ENCODE measurements at places on chromosomes 11 and 22.

DNA sequence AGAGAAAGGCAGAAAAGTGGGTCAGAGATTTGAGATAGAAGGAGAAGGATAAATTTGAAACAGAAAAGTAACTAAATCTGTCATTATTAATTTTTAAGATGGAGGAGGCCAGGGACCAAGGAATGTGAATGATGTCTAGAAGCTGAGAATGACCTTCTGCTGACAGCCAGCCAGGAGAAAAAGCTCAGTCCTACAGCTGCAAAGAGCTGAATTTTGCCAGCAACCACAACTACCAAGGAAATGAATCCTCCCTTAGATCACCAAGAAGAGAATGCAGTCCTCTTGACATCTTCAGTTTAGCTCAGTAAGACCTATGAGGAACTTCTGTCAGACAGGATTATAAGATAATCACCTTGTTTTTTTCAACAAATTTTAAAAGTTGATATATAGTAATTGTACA lies 538.2 kb downstream of the LRRC4C start:
- peak; percentile 35 for DNase-seq

DNA sequence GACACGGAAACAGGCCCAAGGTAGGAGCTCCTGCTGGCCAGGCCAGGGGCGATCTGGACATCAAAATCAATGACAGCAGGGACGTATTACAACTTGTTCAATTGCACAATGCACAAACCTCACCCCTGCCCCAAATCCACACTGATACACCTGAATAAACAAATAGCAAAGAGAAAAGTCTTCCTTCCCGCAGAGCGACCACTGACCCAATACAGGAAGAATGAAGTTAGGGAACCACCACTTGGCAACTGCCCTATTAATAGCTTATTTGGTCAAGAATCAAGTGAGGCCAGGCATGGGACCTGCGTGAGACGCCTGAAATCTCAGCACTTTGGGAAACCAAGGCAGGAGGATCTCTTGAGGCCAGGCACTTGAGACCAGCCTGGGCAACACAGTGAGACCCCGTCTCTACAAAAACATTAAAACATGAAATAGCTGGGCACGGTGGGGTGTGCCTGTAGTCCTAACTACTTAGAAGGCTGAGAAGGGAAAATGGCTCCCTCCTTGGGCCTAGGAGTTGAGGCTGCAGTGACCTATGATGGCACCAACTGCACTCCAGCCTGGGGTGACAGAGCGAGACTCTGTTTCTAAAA lies 109.1 kb downstream of the MED15 start:
- no peak for DNase-seq

DNA sequence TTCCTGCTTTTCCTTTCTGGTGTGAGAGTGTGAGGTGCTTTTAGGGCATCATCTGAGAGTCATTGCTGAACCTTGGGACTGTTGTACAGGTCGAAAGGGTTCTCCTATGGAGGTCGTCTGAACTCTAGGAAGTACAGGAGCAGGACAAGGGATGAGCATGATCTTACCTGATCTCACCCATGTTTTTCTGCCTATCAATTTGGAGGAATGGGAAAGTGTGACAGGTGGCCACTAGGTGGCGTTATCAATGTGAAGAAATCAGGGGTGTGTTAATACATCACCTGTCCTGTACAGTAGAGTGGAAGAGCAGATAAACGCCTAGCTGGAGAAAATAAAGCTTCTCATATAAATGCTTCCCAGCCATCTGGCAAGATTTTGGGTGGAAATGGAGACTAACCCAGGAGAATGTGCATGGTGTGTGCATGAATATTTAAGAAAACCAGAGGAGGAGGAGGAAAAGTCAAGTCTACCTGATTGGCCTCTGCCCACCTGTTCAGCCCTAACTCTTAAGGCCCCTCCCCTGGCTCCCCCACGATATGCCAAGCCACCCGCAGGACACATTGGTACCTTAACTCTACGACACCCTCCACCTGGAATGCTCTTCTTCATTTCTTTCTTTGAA lies 72.0 kb upstream of the NARS2 start:
- peak; percentile 38 for DNase-seq

DNA sequence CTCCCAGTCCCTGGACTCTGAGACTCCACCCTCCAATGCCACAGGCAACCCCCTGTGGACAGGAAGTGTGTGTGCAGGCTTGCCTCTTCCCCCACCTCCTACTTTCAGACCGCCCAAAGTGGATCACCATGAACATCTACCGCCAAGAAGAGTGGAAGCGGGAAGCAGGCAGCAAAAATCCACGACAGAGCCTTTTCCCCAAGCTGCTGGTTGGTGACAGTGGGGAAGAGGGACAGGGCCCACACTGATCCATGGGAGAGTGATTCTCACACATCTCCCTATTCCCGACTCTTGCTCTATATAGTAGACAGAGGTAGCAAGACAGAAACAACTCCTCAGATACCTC lies 53.4 kb upstream of the SPATA19 start:
- DNase-seq: no peak

- DNase-seq: no peak
Observed at GRCh38 chr11:42727879-42728278, 583.9 kb upstream of the API5 start.

DNA sequence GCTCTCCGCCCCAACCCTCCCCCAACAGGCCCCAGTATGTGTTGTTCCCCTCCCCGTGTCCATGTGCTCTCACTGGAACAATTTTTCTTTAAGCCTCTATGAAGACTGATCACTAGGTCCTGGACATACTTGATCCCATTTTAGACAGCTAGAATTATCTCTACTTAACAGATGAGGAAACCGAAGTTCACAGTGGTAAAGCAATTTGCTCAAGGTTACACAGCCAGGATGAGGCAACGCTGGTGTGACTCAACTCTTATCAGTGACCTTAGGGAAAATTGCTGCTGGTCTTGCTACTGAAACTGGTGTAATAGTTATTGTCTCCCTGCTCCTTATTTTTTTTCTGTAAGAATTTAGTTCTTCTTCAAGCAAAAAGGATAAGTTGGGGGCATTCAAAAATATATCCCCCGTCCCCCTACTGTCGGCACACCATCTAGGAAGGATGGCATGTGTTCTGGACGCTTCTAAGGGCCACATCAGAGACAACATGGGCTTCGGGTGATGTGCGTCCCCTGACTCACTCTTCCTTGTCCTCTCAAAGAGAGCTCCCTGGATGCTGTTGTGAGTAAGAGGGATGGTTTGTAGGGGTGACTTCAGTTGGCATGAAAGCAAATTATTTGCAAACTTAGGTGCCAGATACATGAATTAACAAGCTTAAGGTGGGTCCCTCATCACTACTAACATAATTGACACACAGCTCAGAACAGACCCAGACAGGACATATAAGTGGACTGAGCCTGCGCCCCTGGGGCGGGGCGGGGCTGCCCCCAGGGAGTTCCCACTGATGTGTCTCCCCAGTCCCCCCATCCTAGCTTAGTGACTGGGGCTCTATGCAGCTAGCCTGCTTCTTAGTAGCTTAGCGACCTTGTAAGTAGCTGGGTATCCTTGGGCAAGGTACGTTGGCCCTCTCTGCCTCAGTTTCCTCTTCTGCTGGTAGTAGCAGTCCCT lies 23.6 kb upstream of the ALX4 start:
- DNase-seq: no peak

DNA sequence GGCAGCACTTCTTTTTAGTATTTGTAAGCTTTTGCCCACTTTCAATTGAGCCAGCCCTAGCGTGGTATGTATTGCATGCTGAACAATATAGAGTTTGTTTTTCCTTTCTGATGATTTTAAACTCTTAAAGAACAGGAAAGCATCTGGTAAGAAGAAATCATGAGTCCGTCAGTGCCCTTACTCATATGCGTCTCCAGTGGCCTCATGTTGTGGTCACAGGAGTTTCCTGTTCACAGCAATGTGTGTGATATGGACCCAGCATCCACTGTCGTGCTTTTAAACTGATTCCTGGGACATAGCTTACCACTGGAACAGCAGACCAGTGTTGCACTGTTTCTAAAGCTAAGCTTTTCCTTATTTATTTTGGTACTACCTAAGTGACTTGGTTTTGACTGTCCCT lies 40.1 kb downstream of the BID start:
- DNase-seq: peak; percentile 44

- DNase-seq: no peak
Observed at GRCh38 chr22:32613773-32614392, 139.3 kb downstream of the FBXO7 start.

DNA sequence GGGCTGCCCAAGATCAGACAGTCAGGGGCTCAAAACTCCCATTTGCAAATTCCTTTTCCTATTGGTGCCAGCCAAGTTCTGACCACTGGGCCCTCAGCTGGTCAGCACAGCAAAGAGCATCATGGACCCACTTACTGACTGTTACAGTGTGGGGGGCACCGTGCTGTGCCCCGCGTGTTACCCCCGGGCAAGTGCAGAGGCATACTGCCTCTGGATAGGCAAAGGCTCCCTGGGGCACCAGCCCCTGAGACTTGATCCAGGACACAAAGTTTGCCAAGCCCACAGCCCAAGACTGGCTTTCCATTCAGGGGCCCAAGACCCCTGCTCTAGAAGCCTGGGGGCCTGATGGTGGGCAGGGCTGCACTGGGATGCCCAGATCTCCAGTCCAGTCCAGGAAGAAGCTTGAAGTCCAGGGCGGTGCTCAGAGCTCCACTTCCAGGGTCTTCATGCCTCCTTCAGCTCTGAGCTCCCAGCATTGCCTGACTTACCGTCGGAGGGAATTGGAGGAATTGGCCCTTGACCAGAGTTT lies 6.6 kb downstream of the LRRC32 start:
- DNase-seq: no peak

DNA sequence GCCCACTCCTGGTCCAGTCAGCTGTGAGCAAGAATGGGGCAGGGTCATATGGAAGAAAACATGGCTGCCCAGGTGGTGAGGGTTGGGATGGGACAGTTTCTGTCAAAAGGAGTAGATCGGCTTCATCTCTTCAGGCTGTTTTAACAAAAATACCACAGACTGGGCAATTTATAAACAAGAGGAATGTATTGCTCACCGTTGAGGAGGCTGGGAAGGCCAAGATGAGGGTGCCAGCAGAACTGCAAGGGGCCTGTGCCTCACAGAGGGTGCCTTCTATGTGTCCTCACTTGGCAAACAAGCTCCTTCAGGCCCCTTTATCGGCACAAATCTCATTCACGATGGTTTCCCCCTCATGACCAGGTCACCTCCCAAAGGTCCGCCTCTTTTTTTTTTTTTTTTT lies 18.1 kb upstream of the RELT start:
- DNase-seq: no peak

- DNase-seq: no peak
Observed at GRCh38 chr11:111986589-111986988, 38.6 kb upstream of the DLAT start.

DNA sequence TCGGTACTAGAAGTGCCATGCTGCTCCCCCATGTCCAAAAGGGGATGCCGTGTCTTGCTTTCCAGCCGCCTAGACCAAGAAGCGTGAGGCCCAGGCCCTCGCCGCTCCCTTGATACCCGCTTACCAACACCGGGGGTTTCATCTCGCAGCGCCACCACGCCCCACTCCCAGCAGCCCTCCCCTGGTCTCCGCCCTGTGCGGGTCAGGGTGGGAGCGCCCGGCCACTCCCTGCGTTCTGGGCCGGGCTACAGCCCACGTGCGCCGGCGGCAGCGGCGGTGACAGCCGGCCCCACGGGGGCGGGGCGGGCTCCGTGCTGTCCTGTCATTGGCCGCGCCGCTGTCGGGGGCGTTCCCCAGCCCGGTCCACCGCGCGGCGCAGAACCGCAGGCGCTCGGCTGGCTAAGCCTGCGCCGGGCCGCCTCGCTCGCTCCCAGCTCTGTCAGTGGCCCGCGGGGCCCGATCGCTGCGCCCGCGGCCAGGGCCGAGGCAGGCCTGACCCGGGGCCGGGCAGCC lies at the start of gene MICAL2:
MICAL2 (plus strand) TSS at position 390 of the 513 bp plus-strand sequence. CDS start 51,566 bp downstream, outside the sequence.
- peak; percentile 90 for DNase-seq

DNA sequence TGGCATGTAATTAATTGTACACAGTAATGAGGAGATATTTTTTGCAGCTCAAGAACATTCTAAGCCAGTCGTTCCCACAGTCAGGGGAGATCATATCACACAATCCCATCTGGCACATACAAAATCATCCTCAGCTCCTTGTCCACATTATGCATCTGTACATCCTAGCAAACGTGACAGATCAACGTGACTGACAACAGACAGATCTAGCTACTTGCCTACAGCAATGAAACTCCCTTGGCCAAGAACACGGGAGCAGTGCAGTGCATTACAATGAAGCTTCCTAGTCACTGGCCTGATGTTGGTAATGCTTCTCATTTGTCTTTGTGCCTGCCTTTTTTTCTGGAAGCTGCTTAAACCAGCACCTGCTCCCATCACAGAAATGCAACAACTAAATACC lies 24.5 kb upstream of the GUCY1A2 start:
- DNase-seq: peak; percentile 7

GRCh38 chr22:25840891-25841290 lies 98.9 kb downstream of the MYO18B start:
- DNase-seq: no peak

DNA sequence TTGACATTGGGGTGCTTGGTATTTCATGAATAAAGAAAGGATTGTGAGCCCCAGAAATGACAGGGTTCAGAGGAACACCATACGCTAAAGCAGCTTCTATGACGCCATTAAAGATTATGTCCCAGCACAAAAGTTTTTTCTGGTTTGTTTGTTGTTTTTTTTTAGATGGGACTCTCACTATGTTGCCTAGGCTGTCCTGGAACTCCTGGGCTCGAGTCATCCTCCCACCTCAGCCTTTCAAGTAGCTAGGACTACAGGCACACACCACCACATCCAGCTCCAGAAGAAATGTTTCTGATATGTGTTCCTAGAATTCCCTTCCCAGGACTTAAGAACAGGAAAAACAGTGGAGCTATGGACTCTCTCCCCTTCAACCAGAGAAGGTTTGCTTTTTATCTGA lies 2.6 kb upstream of the RHOG start:
- DNase-seq: no peak

GRCh38 chr11:84319863-84320262 lies 1033.7 kb upstream of the CCDC90B start:
- DNase-seq: no peak

- no peak for DNase-seq
Observed at GRCh38 chr11:3345736-3346135, 33.2 kb downstream of the ZNF195 start.

DNA sequence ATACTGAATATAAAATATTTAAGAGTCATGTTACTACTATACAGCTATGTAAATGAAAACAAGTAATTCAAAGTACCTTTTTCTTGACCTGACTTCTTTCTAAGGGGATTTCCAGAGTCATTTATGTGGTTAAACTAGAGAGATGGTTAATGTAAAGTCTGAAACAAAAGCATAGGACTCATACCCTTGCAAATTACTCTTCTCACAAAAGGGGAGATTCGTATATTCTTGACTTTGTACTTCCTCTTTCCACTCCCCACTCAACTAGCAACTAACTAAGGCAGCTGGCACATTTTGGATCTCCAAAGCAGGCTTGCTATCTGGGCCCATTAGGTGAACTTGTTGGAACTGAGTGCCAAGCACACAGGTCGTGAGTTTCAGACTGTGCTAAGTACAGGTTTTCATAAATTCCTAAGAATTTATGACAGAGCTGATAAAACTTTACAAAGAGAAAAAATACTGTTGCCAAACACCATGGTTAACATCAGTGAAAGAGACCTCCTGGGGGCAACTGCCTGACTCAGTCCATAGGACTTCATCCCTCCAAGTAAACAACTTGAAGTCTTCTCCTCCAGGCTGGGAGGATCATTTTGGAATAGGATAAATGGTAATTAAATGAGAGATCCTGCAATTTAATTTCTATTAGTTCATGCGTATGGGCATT lies 77.0 kb upstream of the DDI1 start:
- DNase-seq: peak; percentile 84

- no peak for DNase-seq
Observed at GRCh38 chr11:6258141-6258540, 1.5 kb upstream of the CCKBR start.

GRCh38 chr11:12938590-12939247 lies 70.4 kb upstream of the RASSF10 start:
- DNase-seq: no peak

All from fibroblast of skin of right quadriceps (primary cell).